T-helper 17 cell (primary cell): ENCODE measurements at places on chromosomes 1 and 21. TPM values are rescaled to one million over a fixed set of nuclear protein-coding genes. Genes with fewer than 3 reads are reported as not detected.

DNA sequence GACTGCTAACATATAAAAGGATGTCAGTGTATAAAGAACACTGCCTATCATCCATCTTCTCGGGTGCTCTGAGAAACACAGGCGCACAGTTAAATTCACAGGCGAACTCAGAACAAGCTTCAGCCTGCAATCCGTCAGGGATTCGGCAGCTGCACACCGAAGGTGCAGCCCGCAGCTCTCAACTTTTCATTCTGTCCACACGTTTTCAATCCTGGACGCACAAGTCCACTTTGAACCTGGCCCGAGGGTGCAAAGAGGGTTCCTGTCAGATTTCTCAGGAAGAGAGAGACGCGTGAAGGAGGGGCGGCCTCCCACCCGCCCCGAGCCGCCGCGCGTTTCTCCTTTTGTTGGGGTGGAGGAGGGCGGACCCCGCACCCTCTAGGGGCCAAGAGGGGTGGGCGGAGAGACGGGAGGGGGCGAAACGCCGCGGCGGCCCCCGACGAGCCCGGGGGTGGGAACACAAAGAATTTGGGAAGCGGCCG lies 724 bp downstream of the DOCK7 start:
- DNase-seq, result no peak

DNA sequence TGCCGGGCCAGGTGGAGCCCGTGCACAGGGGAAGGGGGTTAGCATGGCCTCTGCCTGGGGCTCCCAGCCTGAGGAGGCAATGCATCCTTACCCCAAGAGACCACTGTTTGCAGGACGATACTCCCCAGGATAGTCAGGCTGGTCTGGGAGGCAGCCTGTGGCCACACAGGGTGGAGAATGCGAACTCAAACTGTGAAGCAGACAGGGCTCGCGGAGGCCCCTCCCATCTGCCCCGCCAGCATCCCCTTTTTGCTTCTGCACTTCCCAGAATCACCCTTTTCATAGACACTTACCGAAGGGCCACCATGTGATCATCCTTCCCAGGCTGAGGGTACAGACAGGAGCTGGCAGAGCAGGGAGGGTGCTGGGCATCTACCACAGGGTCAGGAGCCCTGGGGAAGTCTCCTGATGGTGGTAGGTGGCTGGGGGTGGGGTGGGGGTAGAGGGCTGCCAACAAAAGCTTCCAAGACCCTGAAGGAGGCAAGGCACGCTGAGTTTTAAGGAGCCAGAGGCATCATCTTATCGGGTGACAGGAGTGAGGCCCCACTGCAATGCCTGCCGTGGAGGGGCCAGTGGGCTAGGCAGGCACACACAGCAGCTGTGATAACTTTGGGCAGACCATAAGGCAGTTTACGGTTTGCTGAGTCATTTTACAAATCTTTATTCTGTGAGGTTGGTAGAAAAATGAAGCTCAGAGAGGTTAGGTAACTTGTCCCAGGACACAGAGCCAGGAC lies 31.3 kb upstream of the BTG2 start:
- no peak for DNase-seq

DNA sequence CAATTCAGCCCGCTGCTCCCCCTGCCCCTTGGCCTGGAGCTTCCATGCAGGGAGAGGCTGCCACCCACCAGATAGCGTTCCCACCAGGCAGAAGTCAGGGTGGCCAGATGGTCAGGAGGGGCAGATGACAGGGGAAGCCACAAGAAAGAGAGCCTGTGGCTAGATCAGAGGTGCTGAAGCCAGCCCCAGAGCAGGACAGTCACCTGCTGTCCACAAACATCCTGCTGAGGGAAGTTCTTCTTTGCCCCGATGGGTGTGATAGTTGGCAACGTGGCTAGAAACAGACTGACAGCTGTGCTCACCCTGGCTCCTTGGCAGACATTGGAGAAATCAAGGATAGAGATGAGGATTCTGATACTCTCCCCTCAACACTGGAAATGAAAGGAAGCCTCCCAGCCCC lies 27.2 kb upstream of the SRP9 start:
- DNase-seq, result no peak

GRCh38 chr1:7120863-7121621 lies 335.8 kb downstream of the CAMTA1 start:
- DNase-seq, result no peak

DNA sequence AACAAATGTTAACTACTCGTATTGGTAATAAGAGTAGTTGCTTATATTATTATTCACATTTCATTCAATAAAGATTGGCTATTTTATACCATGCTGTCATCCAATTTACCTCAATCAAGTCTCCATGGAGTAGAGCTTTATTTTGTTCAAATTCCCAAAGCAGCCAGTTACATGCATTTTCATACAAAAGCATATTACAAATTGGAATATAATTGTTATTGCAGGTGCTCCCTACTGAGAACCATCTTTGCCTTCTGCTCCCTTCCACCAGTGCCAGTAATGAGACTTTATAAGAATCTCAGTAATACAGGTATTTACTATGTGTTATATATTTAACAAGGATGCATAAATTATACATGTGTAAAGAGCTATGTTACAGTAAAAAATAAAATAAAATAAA lies 54.2 kb downstream of the FOXJ3 start:
- no peak for DNase-seq

- DNase-seq, result no peak
These were observed 375.6 kb downstream of the AMY1C start for GRCh38 chr1:104125266-104125665.

DNA sequence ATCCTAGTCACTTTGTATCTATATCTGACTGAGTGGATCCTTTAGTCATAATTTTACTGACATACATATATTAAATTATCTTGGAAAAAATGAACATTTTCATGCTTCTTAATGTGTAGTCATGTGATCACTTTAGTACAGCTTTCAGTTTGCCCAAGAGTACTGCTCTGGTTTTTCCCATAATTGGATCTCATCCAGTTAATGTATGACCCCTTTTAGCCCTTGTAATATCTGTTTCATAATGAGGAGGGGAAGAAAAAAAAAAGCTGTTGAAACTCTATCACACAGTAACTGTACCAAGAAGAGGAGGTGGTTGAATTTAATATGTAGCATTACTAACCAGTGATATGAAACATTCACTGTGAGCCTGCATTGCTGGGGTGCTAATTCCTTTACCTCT lies 328.7 kb downstream of the PTPRC start:
- no peak for DNase-seq

DNA sequence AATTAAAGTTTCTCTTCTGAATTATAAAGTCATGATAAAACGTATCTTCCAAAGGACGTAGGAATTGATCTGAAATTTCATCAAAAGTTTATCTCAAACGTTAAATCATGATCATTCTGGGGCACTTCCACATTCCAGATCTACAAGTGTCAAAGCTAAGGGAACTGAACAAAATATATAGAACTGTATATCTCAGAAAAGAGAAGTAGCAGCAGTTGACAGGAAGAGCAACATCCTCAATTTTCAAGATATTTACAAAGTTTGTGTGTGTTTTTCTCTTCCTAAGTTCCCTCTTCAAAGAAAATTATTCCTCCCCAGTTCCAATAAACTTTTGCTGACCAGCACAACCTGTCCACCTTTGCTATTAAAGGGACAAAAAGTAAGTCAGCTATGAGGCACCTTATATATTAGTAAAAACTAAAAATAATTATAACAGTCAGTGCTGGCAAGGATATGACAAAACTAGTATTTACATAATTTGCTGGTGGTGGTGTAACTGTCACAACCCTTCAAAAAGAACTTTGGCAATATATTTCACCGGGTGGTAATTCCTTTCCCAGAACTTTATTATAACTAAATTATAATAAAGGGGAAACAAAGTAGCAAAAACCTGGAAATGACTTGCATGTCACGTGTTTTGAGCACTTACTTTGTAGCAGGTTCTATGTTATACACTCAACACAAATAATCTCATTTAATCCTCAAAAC lies 38.5 kb upstream of the EYA3 start:
- no peak for DNase-seq

DNA sequence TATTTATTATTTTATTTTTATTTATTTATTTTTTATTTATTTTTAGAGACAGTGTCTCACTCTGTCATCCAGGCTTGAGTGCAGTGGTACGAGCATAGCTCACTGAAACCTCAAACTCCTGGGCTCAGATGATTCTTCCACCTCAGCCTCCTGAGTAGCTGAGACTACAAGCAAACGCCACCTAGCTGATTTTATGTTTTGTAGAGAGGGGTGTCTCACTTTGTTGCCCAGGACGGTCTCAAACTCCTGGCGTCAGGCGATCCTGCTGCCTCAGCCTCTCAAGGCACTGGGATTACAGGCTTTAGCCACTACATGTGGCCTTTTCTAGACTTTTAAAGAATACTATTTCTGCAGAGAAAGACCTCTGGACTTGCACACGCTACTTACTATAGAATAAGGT lies 61.3 kb upstream of the C1orf53 start:
- no peak for DNase-seq

TDRD5 gene
- not detected for total RNA-seq

LRRC38 gene
- not detected for total RNA-seq

IFI44 gene
- total RNA-seq, result 72.5 TPM

OMA1 gene
- total RNA-seq, result 29.8 TPM
